Omental fat pad (tissue), 4 donors: ENCODE measurements at places on chromosomes 11 and 22. TPM values are rescaled to one million over a fixed set of nuclear protein-coding genes. Genes with fewer than 3 reads are reported as not detected.

LMO1 gene
- not detected for total RNA-seq

SLC6A5 gene
- total RNA-seq, result not detected

PTGDR2 gene
- total RNA-seq, result not detected

KCNJ1 gene
- total RNA-seq, result 0.96 TPM

APOA4 gene
- total RNA-seq, result not detected

HDAC10 gene
- total RNA-seq, result 18.5 TPM

SLC43A3 gene
- total RNA-seq, result 100 TPM

FOLR3 gene
- total RNA-seq, result not detected

EPS8L2 gene
- 14.1 TPM for total RNA-seq

OR8D4 gene
- not detected for total RNA-seq

IFITM10 gene
- 0.79 TPM for total RNA-seq

OR6A2 gene
- total RNA-seq, result 0.24 TPM

OR51E1 gene
- total RNA-seq, result 1.5 TPM

FAM180B gene
- total RNA-seq, result 0.48 TPM

PAMR1 gene
- total RNA-seq, result 34.3 TPM

GAL3ST1 gene
- total RNA-seq, result not detected

FDX1 gene
- total RNA-seq, result 10.8 TPM

OR52H1 gene
- total RNA-seq, result 1.8 TPM

CRYBA4 gene
- total RNA-seq, result not detected

MMP13 gene
- not detected for total RNA-seq

DRICH1 gene
- total RNA-seq, result not detected

SMIM35 gene
- total RNA-seq, result not detected

OSBP2 gene
- 1.3 TPM for total RNA-seq

TEF gene
- 18.0 TPM for total RNA-seq

FAM111B gene
- total RNA-seq, result 2.4 TPM

C11orf42 gene
- total RNA-seq, result not detected
